Caudate nucleus (tissue), 63 donors: ENCODE measurements at places on chromosomes 13 and 19.

- DNase-seq = no peak
Observed at GRCh38 chr19:970695-971094, 13.4 kb upstream of the WDR18 start.

DNA sequence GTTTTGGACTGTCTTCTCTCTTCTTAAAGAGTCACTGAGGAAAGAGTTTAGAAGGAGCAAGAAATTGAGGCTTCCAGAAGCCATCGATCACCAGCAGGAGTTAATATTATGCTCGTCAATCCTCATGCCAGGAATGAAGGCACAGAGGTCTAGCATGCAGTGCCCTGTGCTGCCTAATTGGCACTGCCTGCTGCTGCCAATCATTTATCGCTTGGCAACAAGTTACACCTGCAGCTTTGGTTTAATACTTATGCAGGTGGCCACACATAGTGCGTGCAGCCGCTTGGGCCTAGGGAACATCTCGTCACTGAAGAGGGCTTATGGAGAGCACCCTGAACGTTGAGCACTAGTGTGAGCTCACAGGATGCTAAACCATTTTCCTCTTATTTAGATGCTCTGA, 2.7 kb upstream of the SOX1 start:
- DNase-seq = no peak

DNA sequence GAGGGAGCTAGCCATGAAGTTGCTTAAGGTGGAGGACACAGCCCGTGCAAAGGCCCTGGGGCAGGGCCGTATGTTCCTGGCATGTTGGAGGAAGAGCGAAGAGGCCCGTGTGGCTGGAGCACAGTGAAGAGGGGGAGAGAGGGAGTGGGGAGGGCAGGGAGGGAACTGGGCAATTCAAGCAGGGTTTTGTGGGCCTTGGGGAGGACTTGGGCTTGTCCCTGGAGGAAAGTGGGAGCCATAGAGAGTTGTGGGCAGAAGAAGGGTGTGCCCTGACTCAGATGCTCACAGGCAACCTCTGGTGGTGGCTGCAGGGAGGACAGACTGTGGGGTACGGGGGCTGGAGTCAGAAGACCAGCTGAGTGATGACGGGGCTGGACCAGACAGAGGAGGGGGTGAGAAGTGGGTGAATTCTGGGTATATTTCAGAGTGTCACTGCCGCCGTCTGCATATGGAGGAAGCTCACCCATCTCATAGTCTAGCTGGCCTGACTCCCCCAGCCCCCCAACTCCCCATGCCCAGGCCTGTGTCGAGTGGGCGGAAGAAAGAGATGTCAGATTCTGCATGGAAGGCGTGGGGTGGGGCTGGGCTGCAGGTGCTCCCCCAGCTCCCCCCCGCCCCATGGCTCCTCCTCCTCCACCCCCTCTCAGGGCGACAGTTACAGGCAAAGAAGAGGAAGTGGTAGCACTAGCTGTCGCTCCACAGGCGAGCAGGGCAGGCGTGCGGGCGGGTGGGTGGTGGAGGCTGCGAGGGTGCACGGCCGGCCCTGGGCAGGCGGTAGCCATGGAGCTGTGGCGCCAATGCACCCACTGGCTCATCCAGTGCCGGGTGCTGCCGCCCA, at the start of gene VAV1:
VAV1 (plus strand) TSS at position 681 of the 838 bp plus-strand sequence; CDS start at position 781, 100 bp downstream.
- no peak for DNase-seq

GRCh38 chr13:50616101-50616500, 227.4 kb downstream of the DLEU7 start:
- DNase-seq = no peak
